HuH-7 (cell line): ENCODE measurements at places on chromosomes 13 and 19.

- no peak for DNase-seq
These were observed 3.7 kb upstream of the SIN3B start for GRCh38 chr19:16825312-16826052.

DNA sequence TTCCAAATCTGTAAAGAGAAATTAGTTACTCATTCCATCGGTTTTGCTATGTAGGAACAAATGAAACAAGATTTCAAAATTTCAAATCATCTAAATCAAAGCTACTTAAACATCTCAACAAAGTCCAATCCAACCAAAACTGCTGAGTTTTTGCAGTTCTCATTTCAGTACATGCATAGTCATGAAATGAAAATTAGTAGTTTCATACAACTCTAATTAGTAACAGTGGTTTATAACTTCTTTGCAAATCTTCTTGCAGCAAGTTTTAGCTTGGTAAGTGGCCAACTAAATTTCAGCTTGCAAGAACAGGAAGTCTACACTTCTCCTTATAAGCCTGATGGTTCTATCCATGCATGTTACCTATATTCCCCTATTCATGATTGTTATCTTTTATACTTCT lies 75.6 kb downstream of the SPRY2 start:
- DNase-seq, result no peak

- DNase-seq, result no peak
These were observed 814 bp downstream of the SLC25A23 start for GRCh38 chr19:6458695-6459261.

- peak; percentile 66 for DNase-seq
These were observed 21.5 kb downstream of the EBPL start for GRCh38 chr13:49669735-49670309.

GRCh38 chr19:50897191-50897607 lies 14.0 kb downstream of the KLK4 start:
- no peak for DNase-seq
